ENCODE measurements at places on chromosomes 6 and 20. TPM values are rescaled to one million over a fixed set of nuclear protein-coding genes. Genes with fewer than 3 reads are reported as not detected.

The IL17A gene
- total RNA-seq = not detected

The TCP11 gene
- total RNA-seq = under 0.01 TPM

The COX4I2 gene
- not detected for total RNA-seq

The BPIFA1 gene
- total RNA-seq = 24.0 TPM

The DDO gene
- total RNA-seq = not detected

The LRRN4 gene
- total RNA-seq = 0.07 TPM

The CCR6 gene
- total RNA-seq = not detected

The SERPINB6 gene
- total RNA-seq = 30.4 TPM

The RUNX2 gene
- total RNA-seq = 0.34 TPM

The IRAK1BP1 gene
- total RNA-seq = 5.6 TPM

The FOXP4 gene
- 3.1 TPM for total RNA-seq

The DIDO1 gene
- 28.7 TPM for total RNA-seq

The FAM83D gene
- total RNA-seq = 0.78 TPM

The RIN2 gene
- 27.7 TPM for total RNA-seq

The BPIFB4 gene
- total RNA-seq = not detected

The ID4 gene
- total RNA-seq = 13.3 TPM

The DACT2 gene
- total RNA-seq = 0.34 TPM

The ABT1 gene
- 15.4 TPM for total RNA-seq

The CTCFL gene
- not detected for total RNA-seq

The ASXL1 gene
- total RNA-seq = 32.4 TPM

The ISM1 gene
- total RNA-seq = 0.34 TPM

The UFL1 gene
- total RNA-seq = 27.1 TPM

The CBLN4 gene
- total RNA-seq = not detected

The SRSF3 gene
- 284 TPM for total RNA-seq

The BTNL2 gene
- total RNA-seq = not detected

The NELFCD gene
- total RNA-seq = 28.4 TPM

The REM1 gene
- total RNA-seq = not detected

The NNAT gene
- not detected for total RNA-seq

The APMAP gene
- 111 TPM for total RNA-seq

The TXLNB gene
- not detected for total RNA-seq

The SYCP2 gene
- total RNA-seq = under 0.01 TPM

The PGC gene
- total RNA-seq = not detected

The GGTLC1 gene
- not detected for total RNA-seq

The LZTS3 gene
- 14.4 TPM for total RNA-seq

The TAAR5 gene
- total RNA-seq = not detected

The HDGFL1 gene
- total RNA-seq = not detected

The GSTA3 gene
- total RNA-seq = not detected

The DOP1A gene
- total RNA-seq = 51.8 TPM

The PRR18 gene
- under 0.01 TPM for total RNA-seq

The SRSF12 gene
- total RNA-seq = 0.34 TPM

The ECT2L gene
- total RNA-seq = 0.34 TPM

The SS18L1 gene
- 11.3 TPM for total RNA-seq
